Activated naive CD8-positive, alpha-beta T cell treated with anti-CD3 and anti-CD28 coated beads, Interleukin-2, amount 50 U/mL, for 24 hours (primary cell): ENCODE measurements at places on chromosomes 7 and 10.

GRCh38 chr10:55750458-55750857 lies 610.6 kb downstream of the ZWINT start:
- DNase-seq, result no peak

GRCh38 chr10:24617771-24618396 lies 105.8 kb downstream of the ARHGAP21 start:
- DNase-seq, result peak; percentile 63

- DNase-seq, result no peak
Measured at GRCh38 chr7:107173691-107174406, 5.0 kb downstream of the HBP1 start.

GRCh38 chr7:99171731-99172130 lies 27.8 kb upstream of the SMURF1 start:
- no peak for DNase-seq

- DNase-seq, result peak; percentile 7
Measured at GRCh38 chr7:77989981-77990566, 191.5 kb downstream of the PHTF2 start.

GRCh38 chr10:123404357-123404756 lies 250.2 kb downstream of the BUB3 start:
- no peak for DNase-seq

DNA sequence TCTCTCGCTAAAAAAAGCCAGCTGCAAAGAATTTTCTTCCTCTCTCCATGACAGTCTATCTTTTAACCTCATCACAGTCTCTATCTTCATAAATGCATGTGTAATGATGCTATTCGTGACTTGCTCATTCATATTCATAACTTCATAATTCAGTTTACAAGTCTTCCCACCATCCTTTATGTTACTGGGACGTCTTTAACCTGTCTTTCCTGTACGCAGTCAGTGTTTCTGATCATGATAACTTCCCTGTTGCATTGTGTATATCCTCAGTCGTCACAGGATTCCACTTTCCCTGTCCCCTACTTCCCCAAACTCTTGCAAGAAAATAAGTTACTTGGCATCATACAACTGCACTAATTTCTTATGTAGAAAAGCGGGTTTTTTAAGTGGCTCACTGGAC lies 165.6 kb upstream of the ASAH2 start:
- no peak for DNase-seq

GRCh38 chr7:30162622-30163124 lies 27.9 kb downstream of the MTURN start:
- no peak for DNase-seq

GRCh38 chr10:68871105-68871711 lies 29.9 kb upstream of the DDX50 start:
- no peak for DNase-seq

DNA sequence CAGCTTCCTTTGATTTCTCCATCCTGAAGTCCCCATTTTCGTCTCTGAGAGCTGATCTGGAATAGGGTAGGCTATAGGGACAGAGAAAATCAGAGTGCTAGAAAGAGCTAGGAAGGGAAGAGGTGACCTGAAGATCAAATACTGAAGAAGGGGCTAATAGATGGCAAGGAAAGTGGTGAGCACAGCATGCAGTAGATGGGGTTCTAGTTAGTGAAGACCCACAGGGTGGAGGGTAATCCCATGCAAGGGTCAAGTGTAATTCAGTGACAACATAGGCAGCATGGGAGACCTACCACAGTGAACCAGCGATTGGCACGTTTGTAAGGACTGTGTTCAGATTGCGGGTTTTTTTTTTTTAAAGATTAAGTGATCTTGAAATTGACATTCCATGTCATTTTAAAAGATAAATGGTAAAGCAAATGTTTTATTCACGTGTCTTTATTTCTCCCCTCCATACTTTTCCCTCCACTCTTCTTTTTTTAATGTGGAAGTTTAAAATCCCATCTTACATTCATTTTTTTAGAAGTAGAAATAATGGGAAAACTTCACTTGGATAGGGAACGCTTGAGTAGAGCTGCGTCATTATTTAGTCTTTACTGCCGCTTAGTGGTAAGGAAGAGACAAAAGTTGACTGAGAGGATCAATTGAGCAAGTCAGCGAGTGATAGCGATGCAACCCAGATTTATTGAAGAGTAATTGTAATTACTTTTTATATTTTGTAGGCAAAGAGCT lies 21.0 kb upstream of the ABI1 start:
- DNase-seq, result no peak

- DNase-seq, result no peak
Measured at GRCh38 chr10:49112851-49113250, 2.5 kb downstream of the VSTM4 start.

DNA sequence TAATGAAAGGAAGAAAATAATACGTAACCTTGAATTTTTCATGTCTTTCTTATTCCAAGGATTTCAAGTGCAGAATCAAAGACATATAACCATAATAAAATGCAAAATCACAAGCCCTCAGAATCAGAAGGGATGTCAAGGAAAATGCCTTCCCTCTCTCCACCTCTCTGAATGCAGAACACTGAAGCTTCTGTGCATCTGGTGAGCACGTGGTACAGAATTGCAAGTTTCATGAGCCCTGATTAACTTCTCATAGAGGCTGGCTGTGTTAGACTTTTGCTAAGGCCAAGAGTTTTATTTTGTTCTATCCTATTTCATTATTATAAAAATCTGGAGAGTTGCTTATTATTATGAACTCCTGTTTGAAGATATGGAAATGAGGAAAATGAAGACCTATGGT lies 533.7 kb upstream of the POM121L12 start:
- no peak for DNase-seq

GRCh38 chr10:74548676-74549075 lies 277.7 kb upstream of the KAT6B start:
- DNase-seq, result no peak

DNA sequence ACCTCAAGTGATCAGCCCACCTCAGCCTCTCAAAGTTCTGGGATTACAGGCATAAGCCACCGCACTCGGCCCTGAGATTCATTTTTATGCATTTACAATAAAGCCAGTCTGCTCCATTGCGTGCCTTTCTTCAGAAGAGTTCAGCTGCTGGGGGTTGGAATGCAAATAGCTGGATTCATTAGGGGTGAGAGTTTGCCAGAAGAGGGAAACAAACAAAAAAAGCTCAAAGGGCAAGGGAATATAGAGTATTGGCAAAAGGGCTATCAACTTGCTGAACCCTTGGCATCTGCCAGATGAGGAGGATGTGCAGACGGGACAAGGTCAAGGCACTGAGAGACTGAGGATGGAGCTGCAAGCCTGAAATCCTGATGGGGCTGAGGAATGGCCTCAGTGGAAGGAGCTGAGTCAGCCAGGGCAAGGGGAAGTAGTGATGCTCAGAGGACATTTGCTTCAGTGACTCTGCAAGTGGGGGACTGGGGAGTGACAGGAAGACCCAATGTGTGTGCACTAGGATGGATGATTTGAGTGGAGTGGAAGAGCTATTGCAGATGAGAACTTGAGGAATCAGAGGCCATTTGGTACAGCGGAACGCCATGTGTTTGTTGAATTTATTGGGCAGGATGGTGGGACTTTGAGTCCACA lies 75.0 kb upstream of the ARMC3 start:
- DNase-seq, result no peak

DNA sequence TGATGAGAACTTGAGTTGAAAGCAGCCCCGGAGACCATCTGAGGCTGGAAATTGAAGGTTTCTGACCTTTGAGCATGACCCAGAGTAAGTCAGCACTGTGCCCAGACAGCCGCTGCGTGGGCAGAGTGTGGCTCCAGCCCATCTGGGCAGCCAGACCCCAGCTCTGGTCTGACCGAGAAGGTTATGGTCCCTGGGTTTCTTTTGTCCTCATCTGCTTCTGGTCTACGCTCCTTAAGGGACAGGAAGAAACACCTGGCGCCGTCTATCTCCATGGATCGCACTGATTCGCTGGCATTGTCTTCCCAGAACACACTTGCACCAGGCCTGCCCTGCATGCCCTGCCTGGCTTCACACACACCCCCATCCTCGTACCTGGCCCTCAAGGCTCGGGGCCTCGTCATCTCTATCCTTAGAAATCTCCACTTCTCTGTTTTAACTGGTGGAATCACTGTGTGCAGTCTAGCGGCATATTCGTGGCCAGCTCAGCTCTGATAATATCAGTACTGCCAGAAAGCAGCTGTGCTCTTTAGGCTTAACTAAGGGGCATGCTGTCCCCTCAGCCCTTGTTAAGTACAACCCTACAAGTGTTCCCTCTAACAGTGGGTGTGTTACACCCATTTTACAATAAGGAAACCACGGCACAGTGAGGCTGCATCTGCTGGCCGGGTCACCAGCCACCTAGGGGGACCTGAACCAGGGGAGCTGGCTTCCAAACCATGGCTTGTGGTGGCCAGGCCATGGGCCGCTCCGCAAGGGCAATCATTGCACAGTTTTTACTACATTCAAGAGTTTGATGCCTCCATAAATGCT lies 127.7 kb downstream of the ADCY1 start:
- no peak for DNase-seq

- DNase-seq, result no peak
Measured at GRCh38 chr7:127863082-127863481, 168.2 kb downstream of the LRRC4 start.

DNA sequence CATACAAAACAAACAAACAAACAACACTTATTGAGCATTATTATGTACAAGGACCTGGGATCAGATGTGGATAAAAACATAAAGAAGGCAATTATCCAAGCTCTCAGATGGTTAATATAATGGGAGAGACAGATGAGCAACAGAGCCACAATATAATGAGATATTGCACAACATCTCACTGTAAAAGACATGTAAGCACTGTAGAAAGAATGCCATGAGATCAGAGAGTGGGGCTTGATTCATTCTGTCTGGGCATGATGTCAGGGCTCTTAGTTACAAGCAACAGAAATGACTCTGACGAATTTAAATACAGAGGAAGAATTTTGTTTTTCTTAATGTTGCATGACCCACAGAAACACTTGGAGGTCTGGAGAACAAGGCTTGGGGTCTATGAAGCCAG lies 164.7 kb upstream of the PLXDC2 start:
- DNase-seq, result no peak

DNA sequence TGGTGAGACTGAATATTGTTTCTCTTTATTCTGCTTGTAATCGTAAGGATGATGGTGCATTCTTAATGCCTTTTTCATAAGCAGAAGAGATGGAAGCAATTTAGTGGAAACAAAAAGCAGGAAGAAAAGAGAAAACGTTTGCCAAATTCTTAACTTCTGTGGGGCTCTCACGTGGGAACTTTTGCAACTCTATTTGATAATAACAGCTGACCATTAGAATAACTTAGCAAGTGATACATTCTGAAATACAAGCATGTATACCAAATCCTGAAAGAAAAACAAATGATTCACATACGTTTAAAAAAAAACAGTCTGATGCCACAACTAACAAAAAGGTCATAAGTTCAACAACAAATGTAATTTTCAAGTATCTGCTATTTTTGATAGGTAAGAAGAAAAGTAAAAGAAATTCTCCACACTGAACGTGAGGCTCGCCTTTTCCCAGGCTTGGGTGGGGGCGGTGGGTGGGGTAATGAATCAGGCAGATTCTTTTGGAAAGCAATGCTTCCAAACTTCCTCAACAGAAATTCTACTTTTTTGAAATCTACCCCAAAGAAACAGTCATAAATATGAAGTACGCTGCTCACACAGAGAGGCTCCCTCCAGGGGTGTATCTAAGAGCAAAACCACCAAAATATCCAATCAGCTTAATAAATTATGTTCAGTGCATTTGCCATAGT lies 446.2 kb upstream of the MGMT start:
- no peak for DNase-seq

- no peak for DNase-seq
Measured at GRCh38 chr10:22765660-22766547, 51.5 kb upstream of the PIP4K2A start.

GRCh38 chr7:158957921-158958491 lies 101.6 kb downstream of the DYNC2I1 start:
- peak; percentile 13 for DNase-seq

DNA sequence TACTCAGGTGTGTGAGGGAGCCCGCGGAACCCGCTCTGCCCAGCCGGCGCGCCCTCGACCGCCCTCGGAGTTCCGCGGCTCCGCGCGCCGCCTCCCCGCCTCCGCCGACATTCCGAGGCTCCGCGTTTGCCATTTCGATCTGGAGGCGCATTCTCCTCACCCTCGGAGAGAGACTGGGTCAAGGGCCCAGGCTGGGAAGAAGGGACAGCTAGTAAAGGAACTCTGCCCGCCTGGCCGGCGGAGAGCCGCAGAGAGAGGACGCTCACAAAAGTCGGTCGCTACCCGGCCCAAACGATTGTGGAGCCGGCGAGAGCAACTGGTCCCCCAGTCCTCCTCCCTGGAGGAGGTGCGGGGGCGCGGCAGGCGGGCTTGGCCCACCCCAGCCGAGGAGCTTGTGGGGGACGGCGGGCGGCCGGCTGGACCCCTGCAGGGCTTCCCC lies 74.5 kb upstream of the LEP start:
- no peak for DNase-seq

DNA sequence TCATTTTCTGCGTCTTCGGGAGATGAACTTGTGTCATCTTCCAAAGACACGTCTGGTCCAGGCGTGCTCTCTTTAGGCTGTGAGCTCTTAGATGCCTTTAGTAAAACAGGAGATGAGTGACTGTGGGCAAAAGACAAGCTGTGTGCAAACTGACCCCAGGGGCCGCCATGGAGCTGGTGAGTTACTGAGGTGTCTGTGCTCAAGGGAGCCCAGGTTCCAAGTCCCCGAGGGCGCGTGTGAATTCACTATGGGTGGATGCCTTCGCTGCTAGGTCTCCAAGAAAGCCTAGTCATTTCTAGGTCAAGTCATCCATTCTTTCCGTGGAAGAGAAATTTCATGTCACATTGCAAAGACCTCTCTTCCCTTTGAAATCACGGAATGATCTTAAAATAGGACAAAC lies 83.9 kb upstream of the NMT2 start:
- DNase-seq, result no peak

DNA sequence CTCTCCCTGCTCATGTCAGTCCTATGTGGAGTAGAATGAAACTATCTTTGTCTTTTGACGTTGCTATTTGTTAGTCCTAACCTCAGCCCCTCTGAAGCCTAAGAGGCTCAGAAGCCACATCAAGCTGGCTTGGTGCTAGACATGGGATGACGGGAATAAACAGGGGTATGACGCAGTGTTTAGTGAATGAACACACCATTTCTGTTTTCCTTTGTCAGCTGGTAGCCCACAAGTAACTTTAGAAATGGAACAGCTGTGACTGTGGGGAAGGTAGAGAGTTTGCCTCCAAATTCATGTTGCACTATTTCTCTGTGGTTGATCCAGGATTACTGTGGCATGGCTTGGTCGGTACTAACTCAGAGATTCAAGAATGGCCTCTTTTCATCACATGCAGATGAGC lies 31.3 kb downstream of the COX15 start:
- no peak for DNase-seq

DNA sequence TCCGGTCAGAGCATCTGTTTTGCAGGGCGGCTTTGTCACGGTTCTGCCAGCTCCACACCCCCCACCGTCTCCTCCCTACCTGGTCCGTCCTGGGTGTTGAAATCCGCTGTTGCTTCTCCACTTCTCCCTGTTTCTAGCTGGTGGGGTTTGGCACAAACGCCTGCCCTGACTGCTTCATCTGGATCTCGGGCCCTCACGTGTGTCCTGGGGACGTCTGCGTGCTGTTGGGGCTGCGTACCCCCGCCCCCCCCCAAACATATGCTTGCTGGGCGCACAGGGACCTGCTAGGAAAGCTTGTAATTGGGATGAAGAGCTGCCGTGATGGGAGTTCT lies 11.3 kb downstream of the AMZ1 start:
- DNase-seq, result no peak
